ENCODE measurements at places on chromosomes 11 and 22.
A peak's percentile ranks its signal among the peaks of the same experiment; 100 is the strongest.

DNA sequence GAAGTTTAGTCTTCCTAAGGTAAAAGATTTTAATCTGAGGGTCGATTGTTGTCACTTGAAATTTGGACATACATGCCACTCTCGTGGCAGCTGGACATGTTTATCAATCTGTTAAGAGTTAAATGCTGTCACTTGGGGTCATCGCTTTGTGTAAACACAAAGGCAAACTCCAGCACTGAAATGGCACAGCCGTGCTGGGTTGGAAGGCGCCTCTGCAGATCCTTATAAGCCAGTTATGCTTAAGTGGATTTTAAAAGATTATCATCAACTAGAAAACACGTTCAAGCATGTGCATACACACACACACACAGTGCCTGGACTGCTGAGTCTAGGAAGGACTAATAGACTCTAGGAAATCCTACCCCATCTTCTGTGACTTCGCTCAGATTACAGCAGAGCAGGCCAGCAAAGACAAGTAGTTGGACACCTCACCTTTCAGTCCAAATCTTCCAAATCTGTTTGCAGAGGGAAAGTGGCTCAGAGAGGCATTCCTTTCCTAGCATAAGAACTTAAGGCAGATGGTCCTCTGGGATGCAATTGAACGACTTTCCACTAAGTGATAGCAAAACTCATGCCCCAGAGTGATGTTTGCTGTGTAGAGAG lies 83.7 kb downstream of the CACNG2 start:
- DNase-seq, result no peak

DNA sequence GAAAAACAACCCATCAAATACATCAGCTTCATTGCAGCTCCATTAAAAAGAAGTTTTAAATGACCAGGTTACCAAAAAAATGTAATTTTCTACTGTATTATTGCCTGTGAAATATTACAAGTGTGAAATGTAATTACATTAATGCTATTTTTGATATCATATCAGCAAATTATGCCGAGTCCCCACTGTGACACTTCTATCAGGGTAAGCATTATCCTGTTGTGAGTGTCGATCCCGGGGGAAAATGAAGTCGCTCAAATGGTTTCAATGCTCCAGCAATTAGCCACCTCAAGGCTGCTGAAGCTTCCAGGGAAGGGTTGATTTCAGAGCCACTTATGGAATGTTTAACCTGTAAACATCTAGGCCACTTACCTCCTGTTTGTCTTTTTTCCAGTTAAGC lies 70.4 kb downstream of the RCN1 start:
- DNase-seq, result no peak

DNA sequence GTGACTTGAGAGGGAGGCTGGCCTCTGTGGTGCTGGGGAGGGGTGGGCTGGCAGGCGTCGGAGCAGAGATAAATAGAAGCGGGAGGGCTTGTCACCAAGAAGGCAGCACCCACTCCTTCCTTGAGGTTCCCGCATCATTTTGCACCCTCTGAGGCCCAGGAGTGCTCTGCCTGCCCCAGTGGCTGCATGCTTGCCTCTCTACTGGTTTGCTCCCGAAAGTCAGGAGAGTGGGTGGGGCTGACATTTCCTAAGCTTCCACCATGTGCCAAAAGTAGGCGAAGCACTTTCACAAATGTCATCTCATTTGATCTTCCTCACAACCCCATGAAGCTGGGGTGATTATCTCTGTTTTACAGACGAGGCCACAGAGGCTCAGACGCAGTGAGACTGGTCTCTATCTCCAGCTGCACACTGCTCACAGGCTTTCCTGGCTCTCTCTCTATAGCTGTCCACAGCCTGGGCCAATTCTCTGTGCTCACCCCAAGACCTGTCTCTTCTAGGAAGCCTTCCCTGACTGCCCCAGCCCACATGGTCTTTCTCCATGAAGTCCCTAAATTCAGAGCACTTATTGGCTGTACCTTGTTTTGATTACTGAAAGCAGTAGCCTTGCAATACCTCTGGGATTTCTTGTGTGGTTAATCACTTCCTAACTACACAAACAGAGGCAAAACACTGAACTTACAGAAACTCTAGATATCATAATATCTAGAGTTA lies 2.6 kb upstream of the UCP3 start:
- DNase-seq, result peak; percentile 29

- DNase-seq, result no peak
Measured at GRCh38 chr22:19275919-19276600, 15.5 kb downstream of the CLTCL1 start.

GRCh38 chr22:20203552-20204201 lies 52.8 kb upstream of the CCDC188 start:
- DNase-seq, result peak; percentile 6

- DNase-seq, result no peak
Measured at GRCh38 chr11:14554959-14555358, 34.8 kb upstream of the PSMA1 start.

GRCh38 chr22:47618180-47619010 lies 855.9 kb downstream of the TBC1D22A start:
- DNase-seq, result no peak

DNA sequence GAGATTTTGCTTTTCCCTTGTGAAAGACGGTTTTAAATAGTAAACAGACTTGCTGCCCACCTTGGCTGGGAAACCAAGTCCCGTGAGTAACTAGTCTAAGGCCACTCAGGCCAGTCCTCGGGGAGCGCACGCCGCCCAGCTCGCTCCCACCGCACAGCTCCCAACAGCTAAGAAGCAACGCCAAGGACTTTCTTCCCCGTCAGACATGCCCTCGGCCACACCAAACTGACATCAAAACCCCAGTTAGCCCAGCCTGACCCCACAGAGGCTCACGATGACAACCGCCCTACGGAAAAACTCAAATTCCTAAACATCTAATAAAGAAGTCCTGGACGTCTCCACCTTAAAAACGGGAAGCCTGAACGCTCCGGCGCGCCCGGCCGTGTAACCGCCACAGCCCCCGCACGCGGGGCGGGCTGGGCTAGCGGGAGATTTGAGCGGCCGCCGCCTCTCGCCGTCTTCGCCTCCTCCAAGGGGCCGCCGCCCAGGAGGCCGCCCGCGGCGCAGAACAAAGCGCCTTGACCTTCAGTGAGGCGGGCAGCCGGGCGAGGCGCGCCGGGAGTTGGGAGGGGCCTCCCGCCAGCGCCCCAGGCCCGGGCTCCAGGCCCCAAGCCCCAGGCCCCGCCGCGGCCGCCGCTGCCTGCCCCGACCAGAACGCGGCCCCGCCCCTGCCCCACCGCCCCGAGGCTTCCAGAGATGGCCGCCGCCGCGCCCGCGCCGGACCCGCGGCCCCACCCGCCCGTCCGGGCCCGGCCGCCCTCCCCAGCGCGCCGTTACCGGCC lies 486 bp downstream of the NAP1L4 start:
- DNase-seq, result peak; percentile 33

- DNase-seq, result no peak
Measured at GRCh38 chr22:43574738-43575137, 162.9 kb downstream of the MPPED1 start.

DNA sequence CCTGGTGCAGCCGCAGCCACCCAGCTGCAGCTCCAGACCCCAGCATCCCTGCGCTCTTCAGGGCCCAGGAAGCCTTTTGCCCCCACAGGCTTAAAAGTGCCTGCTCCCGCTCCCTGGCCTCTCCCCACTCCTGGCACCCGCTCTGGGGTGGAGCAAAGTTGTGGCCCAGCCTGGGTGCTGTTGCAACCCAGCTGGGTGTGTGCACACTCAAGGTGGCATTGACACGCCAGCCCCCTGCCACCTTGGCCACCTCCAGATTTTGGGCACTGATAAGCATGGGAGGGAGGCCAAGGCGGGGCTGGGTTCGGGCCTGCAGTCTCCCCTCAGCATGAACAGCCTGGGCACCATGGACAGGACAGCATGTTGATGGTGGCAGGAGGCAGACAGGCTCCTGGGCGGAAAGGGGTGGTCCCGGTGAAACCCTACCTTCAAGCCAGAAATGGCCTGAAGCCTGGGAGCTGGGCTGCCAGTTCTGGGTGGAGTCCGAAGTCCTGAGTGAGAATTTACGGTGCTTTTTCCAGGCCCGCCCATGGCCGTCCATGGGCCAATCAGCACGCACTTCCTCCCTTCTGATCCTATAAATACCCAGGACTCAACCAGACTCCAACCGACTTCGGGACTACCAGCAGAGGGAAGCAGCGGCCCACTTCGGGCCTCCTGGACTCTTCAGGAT lies 23.6 kb upstream of the RNASEH2C start:
- peak; percentile 20 for DNase-seq

GRCh38 chr11:97356144-97356543 lies 966.3 kb downstream of the JRKL start:
- DNase-seq, result no peak

Data from fibroblast of the aortic adventitia (primary cell).